Memory B cell (primary cell): ENCODE measurements at places on chromosomes 2 and 18.

DNA sequence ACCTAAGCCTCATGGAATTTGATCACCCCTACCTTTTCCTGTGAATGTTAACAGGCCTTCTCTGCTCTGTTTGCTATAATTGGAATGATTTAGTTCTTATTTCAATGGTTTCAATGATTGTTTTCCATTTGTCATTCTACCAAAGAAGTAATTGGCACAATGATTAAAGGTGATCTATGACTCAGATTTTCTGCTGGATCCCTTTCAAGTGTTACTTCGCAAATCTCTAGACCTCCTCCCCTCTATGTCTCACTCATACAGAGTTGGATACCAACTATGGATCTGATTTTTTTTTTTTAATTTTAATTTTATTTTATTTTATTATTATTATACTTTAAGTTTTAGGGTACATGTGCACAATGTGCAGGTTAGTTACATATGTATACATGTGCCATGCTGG lies 29.6 kb upstream of the FAM117B start:
- no peak for DNase-seq

DNA sequence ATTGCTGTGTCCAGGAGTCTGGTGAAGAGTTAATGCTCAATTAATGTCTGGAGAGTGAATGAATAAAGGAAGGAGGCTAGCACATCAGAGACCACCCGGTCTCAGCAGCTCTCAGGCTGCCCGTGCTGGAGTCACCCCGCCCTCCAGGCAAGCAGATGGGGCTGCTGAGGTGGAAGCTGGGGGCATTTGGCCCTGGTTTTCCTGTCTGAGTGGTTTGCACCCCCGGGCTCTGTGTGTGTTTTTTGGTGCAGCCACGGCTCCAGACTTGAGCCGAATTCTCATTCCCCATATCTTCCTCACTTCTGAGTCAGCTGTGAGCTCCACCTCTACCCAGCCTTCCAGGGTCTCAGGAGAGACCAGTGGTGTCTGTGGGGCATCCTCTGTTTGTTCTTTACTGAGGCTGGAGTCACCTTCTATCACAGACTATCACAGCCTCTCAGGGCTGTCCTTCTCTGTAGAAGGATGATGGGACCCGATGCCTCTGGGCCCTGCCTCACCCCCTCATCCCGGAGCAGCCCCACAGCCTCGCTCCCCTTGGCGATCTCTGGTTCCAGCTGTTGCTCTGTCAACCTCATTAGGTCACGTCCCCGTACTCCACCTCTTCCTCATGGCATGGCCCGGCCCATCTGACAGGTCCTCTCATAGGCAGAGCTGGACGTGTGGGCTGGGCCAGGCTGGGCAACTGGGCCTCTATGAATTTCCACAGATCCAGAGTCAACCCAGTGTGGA lies 60.8 kb downstream of the HS1BP3 start:
- no peak for DNase-seq

DNA sequence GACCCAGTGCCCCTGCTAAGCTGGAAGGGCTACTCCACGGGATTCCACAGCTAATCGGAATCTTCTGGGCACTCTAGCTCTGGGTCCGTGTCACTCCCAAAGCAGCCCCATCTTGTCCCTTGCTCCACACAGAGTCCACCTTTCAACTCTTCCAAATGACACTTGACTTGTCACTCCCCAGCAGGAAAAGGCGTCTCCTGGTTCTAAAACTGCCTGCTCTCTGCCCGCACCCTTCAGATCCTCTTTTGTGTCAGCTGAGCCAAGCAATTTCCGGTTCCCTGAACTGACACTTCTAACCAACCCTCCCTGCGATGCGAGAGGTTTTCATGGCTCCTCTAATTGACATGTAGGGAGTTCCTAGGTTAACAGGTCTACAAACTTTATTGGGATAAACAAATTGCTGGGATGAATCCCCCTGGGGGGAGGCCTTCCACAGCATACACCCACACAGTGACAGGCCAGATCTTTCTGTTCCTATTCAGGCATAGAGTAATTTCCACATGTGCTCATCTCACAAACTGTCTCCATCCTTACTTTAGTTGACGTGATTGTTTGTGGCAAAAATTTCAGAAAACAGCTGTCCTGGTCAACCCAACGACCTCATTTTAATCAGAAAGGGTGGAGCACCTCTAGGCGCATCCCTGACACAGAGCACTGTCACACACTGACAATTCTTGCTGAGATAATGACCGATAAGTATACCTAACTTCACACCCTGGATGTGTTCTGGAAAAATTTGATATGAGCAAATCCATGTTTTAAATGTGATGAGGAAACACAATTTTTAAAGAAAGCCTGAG lies 104.9 kb downstream of the RBMS1 start:
- DNase-seq: no peak

DNA sequence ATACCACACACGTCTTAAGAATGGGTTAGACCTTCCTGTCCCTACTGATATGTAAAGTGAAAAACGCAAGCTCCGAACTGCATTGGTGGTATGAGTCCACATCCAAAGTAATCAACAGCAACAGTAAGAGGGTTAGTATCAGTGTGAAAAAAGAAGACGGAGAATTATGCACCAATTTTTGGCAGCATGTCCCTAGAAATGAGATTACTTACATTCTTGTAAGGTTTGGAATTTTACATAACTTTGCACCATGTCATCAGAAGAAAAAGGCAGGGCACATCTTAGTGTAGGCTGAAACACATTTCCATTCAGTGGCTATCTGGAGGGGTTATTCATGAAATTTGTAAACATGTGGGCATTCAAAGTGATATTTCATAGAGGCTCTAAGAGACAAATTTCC lies 88.2 kb downstream of the LONRF2 start:
- DNase-seq: no peak

GRCh38 chr2:218518876-218519275 lies 49.3 kb downstream of the USP37 start:
- no peak for DNase-seq

GRCh38 chr2:120442923-120443571 lies 97.1 kb downstream of the INHBB start:
- no peak for DNase-seq

DNA sequence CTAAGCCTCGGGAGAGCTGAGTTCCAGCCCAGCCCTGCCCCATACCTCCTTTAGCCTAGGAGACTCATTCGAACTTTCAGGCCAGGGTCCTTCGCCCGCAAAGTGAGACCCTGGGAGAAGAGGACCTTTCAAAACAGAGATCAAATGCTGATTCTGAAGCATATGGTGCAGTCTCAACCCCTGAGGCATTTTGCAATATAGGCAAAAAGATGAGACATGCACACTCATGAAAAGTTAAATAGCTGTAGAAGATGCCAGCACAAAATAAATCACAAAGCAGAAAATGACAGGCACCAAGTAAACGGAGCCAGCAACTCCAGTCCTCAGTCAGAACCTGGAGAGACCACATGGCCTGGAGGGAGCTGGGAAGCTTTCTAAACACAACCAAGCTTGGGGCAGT lies 542.7 kb upstream of the RAB6C start:
- DNase-seq: no peak

DNA sequence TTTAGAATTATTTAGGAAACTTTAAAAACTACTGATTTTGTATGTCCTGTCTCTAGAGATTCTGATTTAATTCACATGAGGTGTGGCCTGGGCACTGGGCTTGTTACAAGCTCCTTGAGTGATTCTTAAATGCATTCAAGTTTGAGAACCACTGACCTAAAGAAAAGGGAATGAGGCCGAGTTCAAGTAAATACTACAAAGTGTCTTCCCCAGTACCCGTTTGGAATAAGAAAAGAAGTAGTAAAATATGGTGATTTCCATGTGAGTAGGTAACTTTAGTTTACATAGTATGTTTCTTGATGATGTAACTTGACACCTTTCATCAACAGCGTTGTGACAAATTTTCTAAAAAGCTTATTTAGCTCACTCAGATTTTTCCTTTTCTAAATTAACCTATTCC lies 1022.9 kb upstream of the NRXN1 start:
- DNase-seq: no peak

GRCh38 chr18:39838831-39839230 lies 2116.2 kb upstream of the PIK3C3 start:
- DNase-seq: no peak

DNA sequence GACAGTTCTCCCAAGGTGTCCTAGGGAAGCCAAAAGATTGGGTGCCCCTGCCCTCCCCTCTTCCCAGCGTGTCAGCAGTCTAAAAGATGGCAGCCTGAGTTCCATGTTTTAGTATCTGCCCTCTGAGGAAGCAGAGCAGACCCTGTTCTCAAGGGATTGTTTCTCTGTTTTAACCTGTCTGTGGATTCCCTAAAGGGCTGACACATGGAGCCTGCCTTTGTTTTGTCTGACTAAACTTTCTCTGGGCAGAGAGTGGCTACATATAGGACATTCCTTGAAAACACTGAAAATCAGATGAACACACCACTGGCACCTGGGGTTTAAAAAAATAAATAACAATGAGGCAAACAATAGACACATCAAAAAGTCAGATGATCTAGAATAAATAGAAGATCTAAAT lies 337.6 kb downstream of the KIAA1328 start:
- no peak for DNase-seq

DNA sequence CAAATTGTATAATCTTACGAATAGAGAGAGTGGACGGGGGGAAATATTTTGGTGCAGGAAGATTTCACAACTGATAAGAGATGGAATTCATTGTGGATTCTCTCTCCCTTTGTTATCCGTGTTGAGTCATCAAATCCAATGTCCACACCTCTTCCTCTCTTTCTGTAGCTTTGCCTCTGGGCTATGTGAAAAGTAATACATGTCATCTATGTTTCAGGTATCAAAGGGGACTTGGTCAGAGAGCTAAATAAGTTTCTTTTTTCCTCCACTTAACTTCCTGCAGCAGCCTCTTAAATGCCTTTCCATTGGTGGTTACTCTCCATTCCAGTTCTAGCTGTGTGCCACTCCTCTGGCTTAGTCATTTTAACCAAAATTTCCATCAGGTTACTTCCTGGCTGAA lies 169.3 kb upstream of the NXPH2 start:
- no peak for DNase-seq

GRCh38 chr18:61079714-61080113 lies 253.5 kb upstream of the CDH20 start:
- no peak for DNase-seq
